ENCODE measurements at places on chromosomes 7 and 10.

DNA sequence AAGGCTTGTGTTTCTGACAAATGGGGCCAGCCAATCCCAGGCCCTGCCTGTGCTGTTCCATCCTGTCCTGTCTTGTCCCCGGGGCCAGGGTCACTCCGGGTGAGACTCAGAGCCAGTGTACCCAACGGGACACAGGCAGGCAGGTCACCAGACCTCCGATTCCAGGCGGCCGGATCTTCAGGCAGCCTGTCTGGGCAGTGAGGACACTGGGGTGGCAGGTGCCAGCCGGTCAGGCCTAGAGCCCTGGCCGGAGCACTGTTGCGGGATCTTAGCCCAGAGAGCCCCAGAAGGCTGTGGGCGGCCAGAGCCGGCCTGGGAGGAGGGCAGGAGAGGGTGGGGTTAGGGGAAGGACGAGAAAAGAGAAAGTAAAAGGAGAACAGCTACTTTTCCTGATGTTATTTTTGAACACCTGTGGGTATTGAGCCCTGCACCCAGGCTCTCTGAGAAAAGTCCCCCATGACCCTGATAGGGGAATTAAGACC is 134.3 kb upstream of the TNRC18 start:
- no peak for DNase-seq

DNA sequence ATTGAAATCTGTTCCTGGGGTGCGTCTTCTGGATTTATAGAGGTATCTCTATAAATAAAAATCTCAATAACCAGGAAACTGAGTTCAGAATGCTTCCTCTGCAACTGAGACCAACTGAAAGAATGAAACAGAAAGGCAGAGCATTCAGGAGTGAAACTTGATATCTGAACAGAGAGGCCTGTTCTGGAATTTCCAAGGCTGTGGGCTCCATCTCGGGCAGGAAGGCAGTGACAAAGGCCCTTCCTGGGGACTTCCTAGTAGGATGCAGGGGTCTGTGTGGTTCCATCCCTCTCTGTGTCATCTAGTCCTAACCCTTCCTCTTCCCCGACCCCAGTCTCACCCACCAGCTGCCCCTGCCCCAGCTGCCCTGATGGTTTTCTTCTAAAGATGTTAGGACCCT is 52.0 kb downstream of the JCAD start:
- no peak for DNase-seq

GRCh38 chr7:27641581-27642230 is 21.0 kb downstream of the HIBADH start:
- no peak for DNase-seq

GRCh38 chr10:86944031-86944419 is 13.4 kb downstream of the MMRN2 start:
- no peak for DNase-seq

- DNase-seq: no peak
These were observed 294.7 kb downstream of the PRKG1 start for GRCh38 chr10:51368943-51369342.

DNA sequence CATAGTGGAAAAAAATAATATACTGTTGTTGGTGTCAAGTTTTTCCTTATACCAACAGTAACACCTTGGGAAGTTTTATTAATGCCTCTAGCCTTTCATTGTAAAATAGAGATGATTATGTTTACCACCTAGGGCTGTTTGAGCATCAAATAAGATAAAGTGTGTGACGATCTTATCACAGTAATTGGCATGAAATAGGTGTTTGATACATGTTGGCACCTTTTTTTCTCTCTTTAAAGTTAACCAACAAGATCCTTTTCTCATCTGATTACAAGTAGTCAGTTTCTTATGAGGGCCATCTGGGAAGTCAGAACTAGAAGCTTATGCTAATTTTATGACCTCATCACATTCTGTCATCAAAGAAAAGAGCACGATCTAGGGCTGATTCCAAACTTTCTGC is 669.5 kb downstream of the CCSER2 start:
- no peak for DNase-seq

DNA sequence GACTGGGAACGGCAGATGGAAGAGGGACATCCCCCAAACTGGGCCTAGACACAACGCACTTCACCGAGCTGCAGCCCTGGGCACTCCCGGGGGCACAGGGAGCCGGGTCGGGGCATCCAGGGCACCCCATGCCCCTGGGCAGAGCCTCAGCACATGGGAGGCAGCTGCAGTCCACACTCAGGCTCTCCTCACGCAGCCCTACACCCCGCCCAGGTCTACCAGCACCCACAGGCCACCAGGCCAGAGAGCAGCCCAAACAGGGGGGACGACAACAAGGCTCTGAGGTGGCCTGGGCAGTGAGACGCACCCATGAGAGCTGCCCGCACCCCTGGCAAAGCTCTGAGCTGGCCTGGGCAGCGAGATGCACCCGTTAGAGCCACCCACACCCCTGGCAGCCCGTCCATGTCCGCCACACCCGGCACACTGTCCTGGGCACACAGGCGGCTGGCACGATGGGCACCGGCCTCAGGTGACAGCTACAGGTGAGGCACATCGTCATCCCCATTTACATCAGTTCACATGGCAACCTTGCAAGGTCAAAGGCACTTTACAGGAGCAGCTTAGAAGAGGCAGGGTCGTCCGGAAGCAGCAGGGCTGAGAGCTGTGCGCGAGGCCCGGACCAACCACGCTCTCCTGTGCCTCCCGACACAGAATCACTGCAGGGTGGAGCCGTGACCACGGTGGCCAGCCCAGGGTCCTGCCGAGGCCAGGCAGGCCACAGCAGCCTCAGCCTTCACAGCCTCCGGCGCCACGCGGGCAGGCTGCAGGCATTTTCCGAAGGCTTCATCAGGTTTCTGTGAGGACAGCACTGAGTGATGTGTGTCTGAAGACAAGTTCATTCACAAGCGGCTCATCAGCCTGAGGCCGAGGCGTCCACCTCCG is 228.6 kb downstream of the MAD1L1 start:
- DNase-seq: no peak

DNA sequence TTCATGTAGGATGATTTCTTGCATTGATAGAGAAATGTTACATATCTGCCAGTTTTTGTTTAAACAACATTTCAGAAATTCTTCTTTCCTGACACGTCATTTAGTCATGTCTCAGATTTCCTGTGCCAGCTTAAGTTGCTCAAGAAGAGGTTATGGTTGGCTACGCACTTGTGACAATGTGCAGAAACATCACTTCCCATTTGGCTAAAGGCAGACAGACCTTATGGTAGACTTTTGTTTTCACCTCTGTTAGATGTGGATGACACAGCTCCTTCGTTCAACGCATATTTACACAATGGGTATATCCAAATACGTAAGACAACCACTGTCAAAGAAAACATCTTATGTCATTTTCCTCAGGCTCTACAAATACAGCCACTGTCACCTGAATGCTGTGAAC is 125.8 kb downstream of the DOCK4 start:
- DNase-seq: no peak

- DNase-seq: no peak
These were observed 43.0 kb upstream of the IFRD1 start for GRCh38 chr7:112407261-112407660.

DNA sequence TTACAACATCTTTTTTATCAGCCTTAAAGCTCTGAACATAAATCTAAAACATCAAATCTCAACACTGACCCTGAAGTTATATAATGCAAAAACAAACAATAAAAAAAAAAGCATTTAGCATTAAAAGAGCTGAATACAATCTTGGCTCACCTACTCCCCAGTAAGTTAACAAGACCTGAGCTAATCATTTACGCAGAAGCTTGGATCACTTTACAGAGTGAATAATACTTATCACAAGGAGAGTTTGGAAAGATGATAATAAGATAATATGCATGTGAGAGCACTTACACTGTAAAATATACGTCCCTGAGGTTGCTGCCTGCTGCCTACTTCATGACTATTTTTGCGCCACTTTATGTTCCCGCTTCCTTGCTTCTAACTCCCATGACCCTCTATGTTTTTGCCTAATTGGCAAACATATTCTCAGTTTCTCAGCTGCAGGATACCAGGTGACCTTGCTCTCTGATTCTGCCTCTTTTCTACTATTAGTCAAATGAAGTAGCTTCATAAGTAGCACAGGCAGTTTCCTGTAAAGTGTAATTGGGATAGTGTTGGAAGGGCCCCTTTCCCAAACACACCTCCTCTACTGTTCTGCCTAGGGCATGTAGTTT is 333.6 kb downstream of the LRRTM3 start:
- no peak for DNase-seq

DNA sequence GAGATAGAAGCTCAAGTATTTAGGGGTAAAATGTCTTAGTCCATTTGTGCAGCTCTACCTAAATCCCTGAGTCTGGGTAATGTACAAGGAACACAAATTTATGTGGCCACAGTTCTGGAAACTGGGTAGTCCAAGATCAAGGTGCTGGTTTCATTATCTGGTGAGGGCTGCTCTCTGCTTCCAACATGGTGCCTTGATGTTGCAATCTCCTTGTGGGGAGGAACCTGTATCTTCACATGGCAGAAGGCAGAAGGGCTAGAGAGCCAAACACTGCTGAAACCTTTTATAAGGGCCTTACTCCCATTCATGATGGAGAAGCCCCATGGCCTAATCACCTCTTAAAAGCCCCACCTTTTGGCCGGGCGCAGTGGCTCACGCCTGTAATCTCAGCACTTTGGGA is 8.7 kb upstream of the BAZ1B start:
- no peak for DNase-seq

All from activated CD8-positive, alpha-beta memory T cell treated with anti-CD3 and anti-CD28 coated beads for 1 hour (primary cell).